ENCODE measurements at places on chromosomes 12 and 14. TPM values are rescaled to one million over a fixed set of nuclear protein-coding genes. Genes with fewer than 3 reads are reported as not detected.

The ACRBP gene
- total RNA-seq = 0.35 TPM

The DIABLO gene
- 21.6 TPM for total RNA-seq

The SERPINA5 gene
- total RNA-seq = not detected

The SERPINA3 gene
- 99.0 TPM for total RNA-seq

The PCED1B gene
- not detected for total RNA-seq

The ZDHHC22 gene
- total RNA-seq = not detected

The INSM2 gene
- not detected for total RNA-seq

The KRT5 gene
- total RNA-seq = 9,970 TPM

The LRRC9 gene
- total RNA-seq = not detected

The RPL10L gene
- total RNA-seq = not detected

The COCH gene
- 0.26 TPM for total RNA-seq
